ENCODE measurements at places on chromosomes 3 and 15.

GRCh38 chr15:64530918-64531317, 70.5 kb downstream of the ZNF609 start:
- no peak for DNase-seq

DNA sequence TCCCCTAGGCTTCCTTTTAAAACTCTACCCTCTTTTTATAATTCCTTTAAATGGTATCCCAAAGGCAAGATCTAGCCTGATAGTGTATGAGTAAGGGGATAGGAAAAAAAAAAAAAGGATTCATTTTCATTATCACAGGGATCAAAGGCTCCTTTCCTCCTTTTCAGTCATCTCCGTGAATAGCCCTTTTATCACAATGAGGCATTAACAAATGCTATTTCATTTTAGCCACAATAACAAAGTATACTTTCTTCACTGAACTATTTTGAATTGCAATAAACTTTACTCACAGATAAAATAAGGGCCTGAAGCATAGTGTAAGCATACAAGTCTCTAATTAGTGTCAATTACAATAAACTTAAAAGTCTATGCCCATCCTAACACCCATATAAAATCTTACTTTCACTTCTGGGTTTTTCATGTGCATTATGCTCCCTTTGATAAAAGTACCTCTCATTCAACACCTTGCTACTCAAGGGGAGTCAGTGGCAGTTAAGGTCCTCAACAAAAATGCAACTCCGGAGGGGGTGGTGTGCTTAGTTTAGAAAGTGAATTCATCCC, 8.6 kb downstream of the HIGD1A start:
- no peak for DNase-seq

DNA sequence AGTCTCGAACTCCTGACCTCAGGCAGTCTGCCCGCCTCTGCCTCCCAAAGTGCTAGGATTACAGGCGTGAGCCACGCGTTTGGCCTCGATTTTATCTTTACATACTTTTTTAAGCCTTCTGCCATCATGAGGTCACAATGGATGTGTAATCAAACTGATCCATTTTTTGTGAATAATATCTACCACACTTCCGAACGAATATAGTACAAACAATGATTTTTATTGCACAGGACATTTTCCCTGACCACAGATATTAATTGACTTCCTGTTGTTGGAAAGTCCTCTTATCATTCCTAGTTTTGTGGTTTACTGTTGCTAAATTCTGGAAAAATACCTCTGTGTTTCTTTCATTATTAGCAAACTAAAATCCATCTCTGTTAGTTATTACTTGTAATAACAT, 68.9 kb downstream of the MINDY2 start:
- no peak for DNase-seq

DNA sequence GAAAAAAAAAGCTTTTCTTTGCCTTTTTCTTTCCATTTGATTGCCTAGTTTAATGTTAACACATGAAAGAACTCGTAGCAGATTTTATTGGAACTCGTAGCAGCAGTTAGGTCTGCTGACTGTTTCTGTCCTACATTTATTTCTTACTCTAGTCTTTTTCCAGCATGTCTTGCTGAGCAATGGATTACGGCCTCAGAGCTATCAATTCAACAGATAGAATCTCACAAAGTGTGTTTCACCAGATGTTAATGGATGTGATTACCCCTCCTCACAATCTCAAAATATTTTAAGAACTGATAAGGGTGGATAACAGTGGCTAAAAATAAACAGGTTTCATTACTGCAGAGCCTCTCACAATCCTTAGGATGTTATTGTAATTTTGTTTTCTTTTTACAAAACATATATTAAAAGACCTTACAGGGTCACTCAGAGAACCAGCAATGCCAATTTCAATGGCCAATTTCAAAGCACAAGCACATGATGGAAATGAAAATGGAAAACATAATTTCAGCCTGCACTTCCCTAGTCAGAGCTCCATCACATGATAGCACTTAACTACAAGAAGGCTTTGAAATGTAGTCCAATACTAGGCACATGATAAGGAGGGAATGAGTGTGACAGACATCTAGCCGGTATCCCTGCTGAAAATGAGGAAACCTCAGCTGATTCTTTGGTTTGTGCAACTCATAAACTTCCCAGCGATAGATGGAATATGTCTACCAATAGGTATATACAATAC, 838.1 kb upstream of the SEMA6D start:
- DNase-seq: no peak

DNA sequence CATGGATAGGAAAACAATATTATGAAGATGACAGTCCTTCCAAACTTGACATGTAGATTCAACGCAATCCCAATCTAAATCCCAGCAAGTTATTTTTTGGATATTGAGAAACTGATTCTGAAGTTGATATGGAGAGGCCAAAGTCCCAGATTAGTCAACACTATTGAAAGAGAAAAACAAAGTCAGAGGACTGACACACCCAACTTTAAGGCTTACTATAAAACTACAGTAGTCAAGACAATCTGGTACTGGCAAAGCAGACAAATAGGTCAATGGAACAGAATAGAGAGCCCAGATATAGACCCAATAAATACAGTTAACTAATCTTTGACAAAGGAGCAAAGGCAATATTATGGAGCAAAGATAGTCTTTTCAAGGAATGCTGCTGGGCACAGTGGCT, 119.2 kb upstream of the ASB14 start:
- no peak for DNase-seq

DNA sequence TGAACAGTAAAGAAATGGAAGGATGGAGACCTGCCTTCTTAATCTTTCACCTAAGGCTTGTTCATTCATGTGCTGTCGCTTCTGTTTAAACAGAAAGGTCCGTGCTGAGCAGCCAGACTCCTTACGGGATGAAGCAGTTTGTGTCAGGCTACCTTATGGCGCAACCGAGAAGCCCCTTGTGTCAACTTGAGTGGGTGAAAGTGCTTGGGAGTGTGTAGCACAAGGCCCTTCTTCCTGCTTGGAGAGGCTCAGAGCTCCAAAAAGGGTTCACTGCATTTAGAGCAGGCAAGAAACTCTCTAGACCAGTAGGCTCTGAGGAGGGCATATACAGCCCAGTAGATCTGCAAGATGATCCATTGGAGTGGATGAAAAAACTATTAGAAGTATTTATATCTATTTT, 16.0 kb downstream of the CAPN3 start:
- no peak for DNase-seq

DNA sequence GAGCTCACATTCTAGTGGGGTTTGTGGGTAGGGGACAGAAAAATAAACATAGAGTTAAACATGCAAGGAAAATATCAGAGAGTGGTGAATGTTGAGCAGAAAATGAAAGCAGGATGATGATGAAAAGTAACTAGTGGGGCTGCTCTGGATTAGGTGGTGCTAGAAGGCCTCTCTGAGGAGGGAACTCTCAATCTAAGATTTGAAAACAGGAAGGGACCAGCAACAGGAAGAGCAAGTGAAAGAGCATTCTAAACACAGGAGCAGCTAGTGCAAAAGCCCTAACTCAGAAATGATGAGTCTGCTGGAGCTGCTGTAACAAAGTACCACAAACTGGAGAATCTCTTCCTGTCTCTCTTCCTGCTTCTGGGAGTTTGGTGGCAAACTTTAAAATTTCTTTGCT, 468.6 kb upstream of the AGTR1 start:
- no peak for DNase-seq

DNA sequence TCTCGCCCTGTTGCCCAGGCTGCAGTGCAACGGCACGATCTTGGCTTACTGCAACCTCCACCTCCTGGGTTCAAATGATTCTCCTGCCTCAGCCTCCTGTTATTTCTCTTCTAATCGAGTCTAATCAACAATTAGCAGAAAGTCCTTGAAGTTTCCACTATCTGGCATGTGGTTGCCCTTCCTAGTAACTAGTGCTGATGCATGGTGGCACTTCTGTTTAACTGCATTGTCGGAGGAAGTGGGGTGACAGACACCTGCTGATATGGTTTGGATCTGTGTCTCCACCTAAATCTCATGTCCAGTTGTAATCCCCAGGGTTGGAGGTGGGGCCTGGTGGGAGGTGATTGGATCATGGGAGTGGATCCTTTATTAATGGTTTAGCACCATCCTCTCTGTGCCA, 9.2 kb downstream of the CRTAP start:
- no peak for DNase-seq

GRCh38 chr3:117651246-117651645, 941.7 kb downstream of the TUSC7 start:
- no peak for DNase-seq

DNA sequence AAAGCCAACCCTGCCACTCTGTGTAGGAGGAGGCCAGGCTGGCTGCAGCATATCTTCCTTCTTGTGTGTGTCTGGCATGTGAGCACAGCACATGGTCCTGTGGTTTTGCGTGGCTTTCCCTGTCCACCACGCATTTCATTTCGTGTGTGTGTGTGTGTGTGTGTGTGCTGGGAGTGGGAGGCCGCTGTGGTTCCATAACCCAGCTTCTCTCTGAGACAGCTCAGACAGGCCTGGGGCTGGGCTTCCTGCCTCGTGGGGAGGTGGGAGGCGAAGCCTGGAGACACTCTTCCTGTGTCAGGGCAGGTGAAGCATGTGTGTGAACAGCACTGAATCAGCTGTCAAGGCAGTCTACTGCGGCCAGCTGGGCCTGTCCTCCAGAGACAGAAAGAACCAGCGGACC, 16.0 kb upstream of the MRPS22 start:
- no peak for DNase-seq

DNA sequence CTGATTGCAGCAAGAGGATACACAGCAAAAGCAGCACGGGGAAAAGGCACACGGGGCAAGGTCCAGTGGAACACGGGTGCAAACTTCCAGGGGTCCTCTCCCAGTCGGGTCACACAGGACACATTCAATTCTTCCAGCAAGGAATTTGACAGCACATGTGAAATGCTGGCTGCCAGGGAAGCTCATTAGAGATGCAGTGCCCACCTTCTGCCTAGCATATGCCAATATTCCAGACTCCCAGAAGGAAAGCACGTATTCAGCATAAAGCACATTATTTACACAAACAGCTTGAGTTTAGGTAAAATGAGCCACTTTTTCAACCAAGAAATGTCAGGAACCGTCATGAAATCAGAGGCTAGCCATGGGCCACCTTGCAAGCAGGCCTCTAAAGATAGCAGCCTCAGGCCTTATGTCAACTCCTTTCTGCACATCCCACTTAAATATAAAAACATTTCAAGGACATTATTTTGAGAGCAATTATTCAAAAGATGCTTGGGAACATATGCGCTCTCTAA, 19.3 kb downstream of the MYO5C start:
- no peak for DNase-seq

DNA sequence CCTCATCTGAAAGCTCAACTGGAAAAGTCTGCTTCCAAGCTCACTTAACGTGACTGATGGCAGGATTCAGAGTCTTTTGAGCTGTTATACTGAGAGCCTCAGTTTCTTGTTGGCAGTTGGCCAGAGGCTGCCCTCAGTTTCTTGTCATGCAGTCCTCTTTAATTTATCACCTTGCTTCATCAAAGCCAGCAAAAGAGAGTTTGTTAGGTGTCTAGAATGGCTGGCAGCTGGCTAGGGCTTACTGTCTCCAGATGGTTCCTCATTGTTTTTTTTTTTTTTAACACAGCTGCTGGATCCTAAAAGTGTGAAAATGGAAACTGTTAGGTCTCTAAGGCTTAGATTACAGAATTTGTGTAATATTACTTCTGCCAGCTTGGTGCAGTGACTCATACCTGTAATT, 310.6 kb downstream of the PDCD6IP start:
- DNase-seq: no peak

GRCh38 chr3:105715372-105715771, 153.4 kb downstream of the CBLB start:
- DNase-seq: no peak

DNA sequence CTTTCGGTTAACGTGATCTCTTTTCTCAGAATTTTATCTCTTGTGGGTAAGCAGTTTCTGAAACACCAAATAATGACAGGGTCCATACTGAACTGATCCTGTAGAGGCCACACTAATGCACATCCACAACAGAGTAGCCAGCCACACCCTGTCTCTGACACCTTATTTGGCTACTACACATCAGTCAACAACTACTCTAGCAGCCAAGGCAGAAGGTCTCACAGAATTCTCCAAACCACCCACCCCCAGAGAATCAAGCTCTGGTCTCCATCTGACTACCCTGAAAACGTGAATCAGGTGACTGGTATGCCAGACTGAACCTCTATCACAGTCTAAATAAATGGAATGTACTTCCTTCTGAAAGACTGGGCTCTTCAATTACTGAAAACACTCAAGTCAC, 38.0 kb downstream of the EDC3 start:
- no peak for DNase-seq

DNA sequence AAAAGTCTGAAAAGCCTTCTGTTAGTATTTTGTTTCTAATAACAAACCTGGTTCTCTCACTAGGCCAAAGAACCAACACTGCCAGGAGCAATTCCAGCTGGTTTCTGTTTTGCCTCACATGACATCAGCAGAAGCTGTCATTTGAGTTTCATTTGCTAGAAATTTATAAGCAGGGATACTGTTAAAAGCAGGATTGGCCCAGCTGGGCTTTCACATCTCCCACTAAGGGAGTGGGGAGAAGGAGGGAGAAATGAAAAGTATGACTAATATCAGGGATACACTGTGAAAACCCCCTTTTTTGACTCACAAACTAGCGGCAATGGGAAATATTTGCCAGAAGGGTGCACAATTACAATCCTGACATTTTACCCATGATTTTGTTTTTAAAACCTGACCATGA, 5.3 kb downstream of the CCDC80 start:
- no peak for DNase-seq

- DNase-seq: no peak
Observed at GRCh38 chr3:119630128-119630879, 30.1 kb downstream of the POPDC2 start.

GRCh38 chr3:100155128-100155527, 40.8 kb upstream of the FILIP1L start:
- no peak for DNase-seq

GRCh38 chr3:4852780-4853748, 126.2 kb upstream of the BHLHE40 start:
- DNase-seq: no peak

GRCh38 chr15:97706059-97706458, 254.4 kb upstream of the ARRDC4 start:
- DNase-seq: no peak

DNA sequence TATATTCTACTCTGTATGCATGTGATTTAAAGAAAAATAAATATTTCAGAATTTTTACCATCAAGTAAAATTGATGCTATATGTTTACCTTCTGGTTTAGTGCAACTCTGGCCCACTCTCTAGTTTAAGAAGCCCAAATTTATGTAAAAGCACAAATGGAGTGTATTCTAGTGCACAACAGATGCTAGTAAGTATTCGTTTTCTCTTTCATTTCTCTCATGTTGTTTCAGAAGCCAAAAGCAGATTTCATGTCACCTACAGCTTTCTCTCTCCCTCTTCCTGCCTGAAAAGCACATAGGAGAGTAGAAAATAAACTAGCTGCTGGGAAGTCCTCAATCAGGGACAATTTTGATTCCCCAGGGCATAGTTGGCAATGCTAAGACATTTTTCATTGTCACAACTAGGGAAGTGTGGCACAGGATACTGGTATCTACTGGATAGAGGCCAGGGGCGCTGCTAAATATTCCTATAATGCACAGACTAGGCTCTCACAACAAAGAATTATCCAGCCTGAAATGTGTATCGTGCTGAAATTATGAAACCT, 147.4 kb upstream of the ARHGEF26 start:
- no peak for DNase-seq

GRCh38 chr3:110495201-110495927, 576.3 kb upstream of the NECTIN3 start:
- no peak for DNase-seq

GRCh38 chr3:179083977-179084376, 12.4 kb upstream of the ZMAT3 start:
- DNase-seq: no peak
